ENCODE measurements at places on chromosomes 16 and 17.

DNA sequence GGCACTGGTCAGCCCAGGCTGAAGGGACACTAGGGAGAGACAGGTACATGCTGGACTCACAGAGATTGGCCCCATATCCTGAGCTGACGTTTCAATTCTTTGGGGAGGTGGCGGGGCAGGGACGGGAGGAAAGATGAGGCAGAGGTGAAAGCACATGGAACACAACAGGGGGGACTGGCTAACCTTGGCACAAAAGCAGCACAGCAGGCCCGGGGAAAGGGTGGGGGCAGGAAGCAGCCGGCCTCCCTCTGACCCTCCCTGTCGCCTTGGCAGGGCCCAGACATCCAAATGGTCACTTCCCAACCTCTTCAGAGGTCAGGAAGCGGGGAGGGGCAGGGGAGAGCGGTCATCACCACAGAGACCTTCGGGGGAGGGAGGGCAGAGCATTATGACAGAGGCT is 6.6 kb downstream of the VAT1 start:
- DNase-seq = no peak

- no peak for DNase-seq
Measured at GRCh38 chr16:11587643-11588247, 1.0 kb upstream of the LITAF start.

DNA sequence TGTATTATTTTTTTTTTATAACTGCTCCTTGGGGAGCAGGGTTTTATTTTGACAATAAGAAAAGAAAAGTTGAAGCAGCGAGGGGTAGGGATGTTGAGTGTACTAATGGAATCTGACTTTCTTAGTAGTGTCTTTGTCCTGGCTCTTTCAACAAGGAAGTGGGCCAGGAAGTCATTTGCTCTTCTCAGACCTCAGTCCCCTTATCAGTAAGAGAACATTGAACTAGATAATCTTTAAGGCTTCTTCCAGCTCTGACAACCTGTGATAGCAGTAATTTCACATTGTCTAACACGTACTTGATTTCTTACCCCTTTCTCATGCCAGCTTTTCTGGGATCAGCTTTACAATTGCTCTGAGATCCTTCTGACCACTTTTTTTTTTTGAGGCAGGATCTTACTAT is 8.3 kb downstream of the LIG3 start:
- no peak for DNase-seq

- DNase-seq = no peak
Measured at GRCh38 chr17:80722661-80723060, 178.0 kb downstream of the RPTOR start.

- no peak for DNase-seq
Measured at GRCh38 chr17:36512641-36513040, 22.0 kb downstream of the MYO19 start.

DNA sequence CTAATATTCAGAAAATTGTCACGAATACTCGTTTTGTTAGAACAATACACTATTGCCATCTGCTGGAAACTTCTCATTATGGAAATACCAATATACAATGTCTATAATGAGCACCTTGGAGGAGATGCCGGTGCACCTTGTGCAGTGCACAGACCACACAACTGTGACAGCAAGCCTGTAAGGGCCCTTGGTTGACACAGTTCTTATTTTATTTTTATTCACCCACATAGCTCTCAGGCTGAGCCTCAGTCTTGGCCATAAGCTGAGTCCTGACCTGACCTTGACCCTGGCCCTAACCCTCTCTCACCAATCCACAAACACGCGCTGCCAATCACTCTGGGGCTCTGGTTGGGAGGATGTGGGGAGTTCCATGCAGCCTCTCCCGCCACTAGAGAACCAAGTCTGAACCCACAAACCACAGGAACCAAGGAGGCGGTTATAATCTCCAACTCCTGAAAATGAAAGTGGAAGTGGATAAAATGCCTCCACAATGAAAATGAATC is 7.6 kb downstream of the AIPL1 start:
- DNase-seq = no peak

DNA sequence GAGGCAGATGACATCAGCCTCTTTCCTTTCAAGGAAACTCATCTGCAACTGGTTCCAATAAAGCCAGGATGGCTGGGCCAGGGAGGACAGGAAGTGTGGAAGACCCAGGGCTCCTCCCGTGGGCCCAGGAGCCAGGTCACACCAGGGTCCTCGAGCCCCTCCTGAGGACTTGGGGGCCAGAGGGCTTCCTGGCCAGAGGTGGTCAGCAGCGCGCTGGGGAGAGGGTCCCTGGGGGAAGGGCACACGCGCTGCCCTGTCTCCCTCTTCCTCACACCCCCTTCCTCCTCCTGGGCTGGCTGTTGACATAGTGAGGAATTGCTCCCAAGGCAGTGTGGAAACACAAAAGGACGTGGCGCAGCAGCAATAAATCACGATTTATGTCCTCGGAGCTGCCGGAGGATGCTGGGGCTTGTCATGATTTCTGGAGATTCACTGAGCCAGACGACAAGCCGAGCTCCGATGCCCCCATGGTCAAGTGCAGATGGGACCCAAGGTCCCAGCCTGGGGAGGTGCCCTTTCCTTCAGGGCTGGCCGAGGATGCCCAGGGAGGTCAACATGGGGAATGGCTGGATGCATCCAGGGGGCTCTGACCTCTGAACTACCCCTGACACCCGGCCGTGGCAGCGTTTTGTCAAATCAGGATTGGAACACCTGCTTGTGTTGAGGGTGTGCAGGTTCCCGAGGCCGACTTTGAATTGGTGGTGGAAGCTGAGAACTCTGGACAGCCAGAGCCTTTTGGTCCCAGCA is 152.6 kb downstream of the IRF8 start:
- no peak for DNase-seq

DNA sequence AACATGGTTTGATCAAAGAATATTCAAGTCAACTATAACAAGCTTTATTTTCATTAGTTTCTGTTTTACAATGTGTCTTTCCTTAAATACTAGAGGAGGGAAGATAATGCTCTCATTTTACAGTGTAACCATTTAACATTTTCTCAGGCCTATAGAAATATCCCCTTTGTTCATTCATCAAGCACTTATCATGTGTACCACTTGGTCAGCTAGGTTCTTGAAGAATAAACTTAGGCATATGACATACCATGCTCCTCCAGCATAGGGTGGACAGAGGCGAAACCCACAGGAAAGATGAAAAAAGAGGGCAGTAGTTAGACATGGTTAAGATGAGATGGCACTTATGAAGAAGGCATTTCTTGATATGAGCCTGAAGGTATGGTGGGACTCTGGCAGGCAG is 34.0 kb upstream of the HLF start:
- no peak for DNase-seq

DNA sequence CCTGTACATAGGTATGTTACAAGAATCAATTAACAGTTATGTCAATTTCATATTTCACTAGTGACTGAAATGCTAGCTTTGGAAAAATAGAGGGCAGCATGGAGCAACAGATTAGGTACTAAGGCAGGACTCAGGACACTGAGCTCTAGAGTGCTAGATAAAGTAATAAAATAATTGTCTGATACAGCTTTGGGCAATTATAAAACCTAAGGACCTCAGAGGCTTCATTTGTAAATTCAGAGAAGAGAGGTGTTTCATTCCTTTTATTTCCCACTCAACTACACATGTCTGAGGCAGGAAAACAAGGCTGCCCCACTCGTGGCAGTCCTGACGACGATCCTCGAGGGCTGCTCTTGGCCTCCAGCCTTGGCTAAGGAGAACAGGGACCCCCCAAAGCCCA is 81.5 kb downstream of the CA4 start:
- no peak for DNase-seq

DNA sequence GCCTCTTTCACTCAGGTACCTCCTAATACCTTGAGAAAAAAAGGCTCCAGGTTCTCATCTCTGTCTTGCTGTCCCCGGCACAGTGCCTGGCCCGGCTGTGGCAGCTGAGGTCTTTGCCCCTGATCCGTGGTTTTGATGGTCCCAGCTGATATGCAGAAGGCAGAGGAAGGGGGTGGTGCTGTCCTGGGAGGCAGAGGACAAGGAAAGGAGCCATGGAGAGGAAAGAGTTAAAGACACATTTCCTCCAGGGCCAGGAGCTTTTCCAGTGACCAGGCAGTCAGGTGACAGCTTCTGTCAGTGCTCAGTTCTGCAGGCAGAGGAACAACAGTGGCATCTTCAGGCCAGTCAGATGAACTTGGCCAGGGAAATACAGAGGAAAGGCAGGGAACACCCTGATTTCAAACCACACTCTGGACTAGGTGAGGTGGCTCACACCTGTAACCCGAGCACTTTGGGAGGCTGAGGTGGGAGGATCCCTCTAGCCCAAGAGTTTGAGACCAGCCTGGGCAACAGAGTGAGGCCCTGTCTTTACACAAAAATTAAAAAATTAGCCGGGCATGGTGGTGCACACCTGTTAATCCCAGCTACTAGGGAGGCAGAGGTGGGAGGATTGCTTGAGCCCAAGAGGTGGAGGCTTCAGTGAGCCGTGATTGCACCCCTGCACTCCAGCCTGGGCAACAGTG is 3.3 kb upstream of the COG1 start:
- DNase-seq = no peak

DNA sequence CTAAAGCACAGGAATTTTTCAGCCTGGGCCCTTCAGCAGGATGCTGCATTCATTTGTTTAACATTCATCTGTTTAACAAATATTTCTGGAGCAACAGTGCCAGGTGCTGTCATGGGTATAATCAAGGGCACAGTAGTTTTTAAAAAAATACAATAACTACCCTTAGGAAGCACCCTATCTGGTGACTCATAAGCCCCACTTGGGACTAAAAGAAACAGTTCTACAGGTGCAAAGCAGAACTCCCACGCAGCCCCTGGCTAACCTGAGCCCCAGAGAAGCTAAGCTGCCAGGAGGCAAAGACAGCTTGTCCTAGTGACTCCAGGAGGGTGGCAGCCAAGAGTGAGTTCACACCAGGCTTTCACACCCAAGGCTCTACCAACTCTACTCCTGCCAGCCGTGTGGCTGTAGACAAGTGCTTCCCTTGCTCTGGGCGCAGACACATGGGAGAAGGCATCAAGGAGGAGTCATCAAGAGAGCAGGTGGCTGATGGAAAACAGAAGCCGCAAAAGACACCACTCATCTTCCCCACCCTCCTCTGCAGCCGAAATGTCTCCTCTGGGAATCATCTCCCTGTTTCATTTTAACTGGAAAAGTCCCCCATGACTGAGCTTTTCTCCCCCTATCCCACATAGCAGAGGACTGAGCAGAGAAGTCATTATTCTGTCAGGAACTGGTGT is 14.4 kb downstream of the CUEDC1 start:
- DNase-seq = no peak

GRCh38 chr17:79464318-79465010 is 146.4 kb downstream of the RBFOX3 start:
- no peak for DNase-seq

GRCh38 chr17:39110435-39111136 is 40.9 kb downstream of the PLXDC1 start:
- DNase-seq = no peak

- no peak for DNase-seq
Measured at GRCh38 chr16:84270071-84270470, 24.6 kb upstream of the WFDC1 start.

- no peak for DNase-seq
Measured at GRCh38 chr16:87409153-87409552, 17.0 kb downstream of the MAP1LC3B start.

GRCh38 chr17:28230011-28230410 is 89.0 kb upstream of the TMEM97 start:
- DNase-seq = no peak

DNA sequence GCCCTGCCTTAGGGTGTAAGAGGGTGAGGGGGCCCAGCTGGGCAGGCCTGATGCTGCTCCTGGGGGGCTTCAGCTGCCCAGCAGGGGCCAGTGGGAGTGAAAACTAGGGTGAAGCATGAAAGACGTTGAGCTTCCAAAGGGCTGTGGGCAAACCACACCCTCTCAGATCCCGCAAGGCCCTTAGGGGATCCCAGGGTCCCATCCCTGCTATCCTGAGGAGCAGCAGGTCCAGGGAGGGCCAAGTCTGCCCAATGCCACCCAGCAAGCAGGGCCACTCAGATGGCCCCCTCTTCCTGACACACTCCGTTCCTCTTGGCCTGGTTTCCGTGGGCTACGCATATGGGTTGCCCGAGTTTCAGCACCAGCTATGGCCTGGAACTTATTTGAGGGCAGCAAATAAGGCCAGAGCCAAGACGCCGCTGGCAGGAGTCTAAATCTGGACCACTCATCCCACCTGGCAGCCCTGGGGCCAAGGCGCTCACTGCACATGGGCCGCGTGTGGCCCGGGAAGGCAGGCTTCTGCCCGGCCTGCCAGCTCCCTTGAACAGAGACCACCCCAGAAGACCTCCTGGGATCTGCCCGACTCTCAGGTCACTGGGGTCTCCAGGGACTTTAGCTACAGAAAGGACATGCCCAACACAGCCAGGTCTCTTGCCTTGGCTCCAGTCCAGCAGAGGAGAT is 4.2 kb downstream of the ATP2A3 start:
- DNase-seq = no peak

DNA sequence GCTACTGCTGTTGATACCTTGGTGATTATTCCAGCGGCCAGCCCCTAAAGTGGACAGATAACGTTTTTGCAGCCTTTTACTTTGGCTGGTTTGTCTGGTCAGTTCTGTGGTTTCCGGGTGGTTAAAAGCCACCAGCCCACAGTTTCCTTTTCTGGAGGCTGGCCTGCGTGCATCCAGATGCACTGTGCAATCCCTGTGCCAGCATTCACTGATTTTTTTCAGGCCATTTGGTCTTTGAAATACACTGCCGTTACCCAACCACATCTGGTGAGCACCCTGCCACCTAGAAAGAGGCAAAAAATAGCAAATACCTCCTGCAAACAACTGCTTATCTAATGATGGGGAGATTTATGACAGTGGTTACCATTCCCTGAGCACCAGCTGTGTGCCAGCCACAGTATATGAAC is 797 bp downstream of the NUDT7 start:
- no peak for DNase-seq

GRCh38 chr17:76232342-76232741 is 8.0 kb downstream of the RNF157 start:
- no peak for DNase-seq

- DNase-seq = no peak
Measured at GRCh38 chr17:77676237-77676661, 282.3 kb upstream of the TNRC6C start.

DNA sequence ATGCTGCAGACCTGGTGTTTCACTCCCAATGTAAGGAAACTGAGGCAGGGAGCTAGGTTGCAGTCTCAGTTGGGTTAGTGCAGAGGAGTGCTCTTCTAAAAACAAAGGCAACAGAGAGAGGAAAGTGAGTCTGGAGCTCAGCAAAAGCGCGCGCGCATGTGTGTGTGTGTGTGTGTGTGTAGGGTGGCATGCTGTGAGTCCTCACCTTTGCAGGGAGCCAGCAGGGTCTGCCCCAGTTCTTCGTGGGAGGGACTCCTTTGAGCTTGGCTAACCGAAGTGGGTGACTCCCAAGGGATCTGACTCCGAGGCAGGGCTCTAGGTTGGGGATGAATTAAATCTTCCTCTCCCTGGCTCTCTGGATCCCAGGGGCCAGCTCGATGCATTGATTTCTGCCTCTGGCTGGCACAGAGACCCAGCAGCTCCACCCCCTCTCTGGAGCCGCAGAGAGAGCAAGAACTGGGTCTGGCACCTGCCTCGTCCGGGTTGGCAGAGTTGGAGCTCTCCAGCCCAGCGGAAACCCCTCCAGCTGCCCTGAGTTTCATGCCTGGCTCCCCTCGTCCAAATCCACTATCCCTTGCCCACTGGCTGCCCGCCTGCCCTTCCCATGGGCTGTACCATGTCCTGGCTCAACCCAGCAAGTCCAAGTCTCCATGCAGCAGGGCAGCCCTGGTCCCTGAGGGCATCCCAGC is 1.3 kb upstream of the BTBD17 start:
- DNase-seq = no peak

Data from esophagus squamous epithelium (tissue), 5 donors.